ENCODE measurements at places on chromosomes 6 and 20.

DNA sequence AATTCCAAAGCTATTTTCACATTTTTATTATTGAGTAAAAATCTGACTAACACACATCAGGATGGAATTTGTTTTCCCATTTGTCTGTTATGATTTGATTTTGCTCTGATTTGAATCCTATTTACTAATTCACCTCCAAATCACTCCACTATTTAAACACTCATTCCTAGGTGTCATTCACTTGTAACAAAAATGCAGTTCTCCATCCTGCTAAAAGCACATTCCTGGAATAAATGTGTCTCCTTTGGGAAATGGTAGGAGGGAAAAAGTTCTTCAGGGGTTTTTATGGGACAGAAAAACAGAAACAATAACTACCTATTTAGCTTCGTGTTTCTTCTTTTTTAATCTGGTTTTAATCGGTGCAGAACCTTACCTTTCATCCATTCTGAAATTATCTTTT, 494.1 kb upstream of the CITED2 start:
- no peak for DNase-seq

DNA sequence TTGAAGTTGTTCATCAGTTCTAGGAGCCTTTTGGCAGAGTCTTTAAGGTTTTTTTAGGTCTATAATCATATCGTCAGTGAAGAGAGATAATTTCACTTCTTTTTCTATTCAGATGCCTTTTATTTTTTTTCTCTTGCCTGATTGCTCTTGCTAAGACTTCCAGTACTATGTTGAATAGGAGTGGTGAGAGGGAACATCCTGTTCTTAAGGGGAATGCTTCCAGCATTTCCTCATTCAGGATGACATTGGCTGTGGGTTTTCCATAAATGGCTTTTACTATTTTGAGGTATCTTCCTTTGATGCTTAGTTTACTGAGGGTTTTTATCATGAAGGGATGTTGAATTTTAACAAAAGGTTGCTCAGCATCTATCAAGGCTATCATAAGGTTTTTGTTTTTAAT, 109.5 kb downstream of the CLVS2 start:
- DNase-seq = no peak

DNA sequence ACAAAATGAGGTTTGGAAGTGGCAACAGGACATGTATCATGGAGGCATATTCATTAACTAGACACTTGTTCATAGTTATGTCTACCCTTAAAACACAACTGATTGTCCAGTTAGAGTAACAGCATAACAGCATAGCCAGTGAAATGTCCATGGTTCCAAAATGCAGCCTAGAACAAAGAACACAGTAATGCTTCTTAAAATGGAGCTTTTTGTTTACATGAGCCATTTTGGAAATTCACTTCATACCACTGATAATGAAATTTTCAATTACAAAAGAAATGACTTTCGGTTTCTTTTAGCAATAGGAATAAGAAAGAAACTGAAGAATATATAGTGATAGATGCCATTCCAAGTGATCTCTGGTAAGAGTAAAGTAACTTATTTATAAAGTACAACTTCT, 111.1 kb upstream of the DST start:
- DNase-seq = no peak

DNA sequence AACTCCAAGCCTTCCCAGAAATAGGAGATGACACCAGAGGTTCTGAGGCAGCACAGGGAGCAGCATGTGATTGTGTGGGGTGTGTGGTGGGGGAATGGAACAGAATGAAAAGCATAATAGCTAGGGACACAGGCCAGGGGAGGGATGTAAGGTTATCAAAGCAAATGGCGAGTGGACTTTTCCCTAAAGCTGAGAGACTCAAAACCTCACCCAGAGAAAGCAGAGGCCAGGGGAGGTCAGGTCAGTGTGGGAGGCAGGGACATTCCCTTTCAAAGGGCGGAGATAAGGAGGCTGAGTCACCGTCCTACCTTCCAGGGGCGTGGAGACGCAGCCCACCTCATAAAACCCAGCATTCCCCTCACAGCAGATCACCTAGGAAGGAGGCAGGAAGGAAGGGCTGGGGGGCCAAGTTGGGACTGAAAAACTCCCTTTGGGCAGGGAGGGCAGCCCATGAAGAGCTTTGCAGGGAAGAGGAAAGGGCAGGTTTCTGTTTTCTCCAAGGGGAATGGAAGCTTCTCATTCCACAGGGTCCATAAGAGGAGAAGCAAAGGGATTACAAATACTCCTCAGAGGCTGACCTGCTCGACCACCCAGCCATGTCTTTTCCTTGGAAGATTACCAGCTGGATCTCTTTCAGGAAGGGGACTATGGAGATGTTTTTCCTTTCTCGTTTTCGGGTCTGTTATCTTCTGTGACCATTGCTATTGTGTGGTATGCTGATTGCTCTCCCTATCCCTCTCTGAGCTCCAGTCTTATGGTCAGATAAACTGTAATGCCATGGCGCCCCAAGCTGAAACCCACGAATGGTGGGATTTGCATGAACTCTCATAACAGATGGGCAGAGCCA, 9.6 kb upstream of the LY6G5C start:
- no peak for DNase-seq

GRCh38 chr20:20495729-20496503, 128.0 kb downstream of the INSM1 start:
- no peak for DNase-seq
